ENCODE measurements at places on chromosomes 16 and 17.
A peak's percentile ranks its signal among the peaks of the same experiment; 100 is the strongest.

DNA sequence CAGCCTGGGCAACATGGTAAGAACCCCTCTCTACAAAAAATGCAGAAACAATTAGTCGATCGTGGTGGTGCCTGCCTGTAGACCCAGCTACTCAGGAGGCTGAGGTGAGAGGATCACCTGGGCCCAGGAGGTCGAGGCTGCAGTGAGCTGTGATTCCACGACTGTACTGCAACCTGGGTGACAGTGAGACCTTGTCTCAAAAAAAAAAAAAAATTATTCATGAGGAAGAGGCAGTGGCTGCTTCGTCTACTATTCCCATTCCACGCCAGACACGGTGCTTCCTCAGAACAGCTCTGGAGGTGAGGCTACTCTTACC, 52.2 kb upstream of the GSE1 start:
- DNase-seq, result no peak

- DNase-seq, result peak; percentile 96
Measured at GRCh38 chr16:12120217-12120981, 143.9 kb downstream of the SNX29 start.

DNA sequence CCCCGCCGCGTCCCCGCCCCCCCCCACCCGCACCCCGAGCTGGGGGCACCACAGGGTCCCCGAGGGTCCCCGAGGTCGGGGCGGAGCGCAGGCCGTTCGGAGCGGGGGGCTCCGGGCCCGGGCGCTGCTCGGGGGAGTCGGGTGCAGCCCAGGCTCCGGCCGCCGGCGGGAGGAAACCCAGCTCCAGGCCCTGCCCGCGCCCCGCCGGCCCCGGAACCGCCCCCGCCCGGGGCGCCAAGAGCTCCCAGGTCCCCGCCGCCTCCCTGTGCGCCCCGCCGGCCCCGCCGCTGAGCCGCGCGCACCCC, 33.2 kb upstream of the RPH3AL start:
- DNase-seq, result no peak

DNA sequence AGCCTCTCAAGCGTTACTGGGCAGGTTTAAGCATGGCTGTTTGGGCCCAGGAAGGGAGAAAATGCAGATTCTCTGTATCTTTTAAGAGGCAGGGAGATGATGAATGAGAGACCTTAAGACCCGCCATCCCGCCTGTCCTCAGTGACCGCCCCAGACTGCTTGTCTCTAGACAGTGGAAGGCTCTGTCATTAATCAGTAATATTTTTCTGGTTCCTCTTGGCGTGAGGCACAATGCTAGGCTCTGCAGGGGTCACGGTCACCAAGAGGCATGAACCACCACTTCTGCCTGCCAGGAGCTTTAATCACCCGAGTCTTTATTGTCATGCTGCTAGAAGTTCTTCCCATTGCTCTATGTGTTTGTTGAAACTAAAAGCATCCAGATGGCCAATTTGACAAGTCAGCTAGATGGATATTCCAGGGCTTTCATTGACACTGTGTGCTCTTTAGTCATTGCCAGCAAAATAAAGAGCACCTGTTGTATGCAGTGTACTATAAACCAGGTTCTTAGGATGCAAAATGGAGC, 3.2 kb downstream of the SLC6A2 start:
- DNase-seq, result no peak

GRCh38 chr16:47196457-47196856, 52.7 kb upstream of the NETO2 start:
- DNase-seq, result no peak

DNA sequence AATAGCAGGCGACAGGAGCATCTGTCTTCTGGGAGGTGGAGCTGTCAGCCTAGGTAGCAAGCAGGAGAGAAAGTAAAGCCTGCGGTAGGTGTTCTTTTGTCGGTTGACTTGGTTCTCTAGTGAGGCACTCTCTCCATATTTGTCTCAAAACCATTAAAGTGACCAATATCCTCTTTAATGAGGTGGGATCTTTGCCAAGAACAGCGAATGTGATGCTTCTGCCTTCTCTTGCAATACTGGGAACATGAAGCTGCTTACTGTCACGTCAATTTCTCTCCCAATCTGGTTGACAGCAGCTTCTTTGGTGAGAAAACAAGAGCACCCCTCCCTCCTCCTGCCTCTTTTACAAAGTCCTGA, 176.7 kb downstream of the ABCC12 start:
- DNase-seq, result no peak

DNA sequence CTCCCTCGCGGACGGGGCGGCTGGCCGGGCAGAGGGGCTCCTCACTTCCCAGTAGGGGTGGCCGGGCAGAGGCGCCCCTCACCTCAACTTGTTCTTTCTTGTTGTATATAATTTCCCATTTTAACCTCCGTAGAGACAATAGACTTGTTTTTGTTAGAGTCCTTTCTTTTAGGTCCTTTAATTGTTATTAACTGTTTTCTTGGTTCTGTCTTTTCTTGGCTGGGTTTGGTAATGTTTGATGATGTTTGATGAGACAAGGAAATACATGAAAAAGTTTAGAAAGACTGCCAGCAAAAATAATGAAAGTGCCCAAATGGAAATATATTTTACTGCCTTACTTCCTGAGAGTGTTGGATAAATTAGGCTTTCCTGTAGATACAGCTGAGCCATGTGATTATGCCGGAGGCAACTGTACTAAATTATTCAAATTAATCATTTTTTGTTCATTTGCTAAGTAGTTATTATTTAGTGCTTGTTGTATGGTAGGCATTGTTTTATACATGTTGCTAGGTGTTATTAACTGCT, 30.9 kb downstream of the PRPSAP2 start:
- DNase-seq, result no peak

DNA sequence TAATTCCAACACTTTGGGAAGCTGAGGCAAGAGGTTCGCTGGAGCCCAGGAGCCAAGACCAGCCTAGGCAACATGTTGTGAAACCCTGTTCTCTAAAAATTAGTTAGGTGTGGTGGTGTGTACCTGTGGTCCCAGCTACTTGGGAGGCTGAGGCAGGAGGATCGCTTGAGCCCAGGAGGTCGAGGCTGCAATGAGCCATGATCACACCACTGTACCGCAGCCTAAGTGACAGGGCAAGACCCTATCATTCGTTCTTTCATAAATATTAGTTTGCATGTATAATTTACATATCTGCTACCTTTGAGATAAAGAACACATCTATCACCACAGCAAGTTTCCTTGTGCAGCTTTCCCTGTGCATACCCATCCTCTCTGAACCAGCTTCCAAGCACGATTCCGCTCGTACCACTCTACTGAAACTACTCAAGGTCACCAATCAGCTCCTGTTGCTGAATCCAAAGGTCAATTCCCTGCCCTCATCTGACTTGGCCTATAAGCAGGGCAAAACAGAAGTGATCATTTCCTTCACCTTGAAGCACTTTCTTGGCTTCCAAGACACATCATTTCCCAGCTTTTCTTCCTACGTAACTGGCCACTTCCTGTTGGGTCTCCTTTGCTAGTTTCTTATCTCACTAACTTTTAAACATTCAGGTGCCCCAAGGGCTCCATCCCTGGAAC, 49.1 kb downstream of the GRB2 start:
- DNase-seq, result no peak

- no peak for DNase-seq
Measured at GRCh38 chr17:66943484-66943883, 21.0 kb upstream of the CACNG4 start.

Data from fibroblast of skin of right biceps (primary cell).